ENCODE measurements at places on chromosomes 4 and X.

GRCh38 chr4:1626151-1626550 is 58.0 kb downstream of the FAM53A start:
- no peak for DNase-seq

GRCh38 chrX:57822398-57822797 is 87.9 kb downstream of the ZXDA start:
- DNase-seq = no peak

GRCh38 chr4:69038582-69038981 is 57.7 kb upstream of the UGT2B7 start:
- DNase-seq = no peak

DNA sequence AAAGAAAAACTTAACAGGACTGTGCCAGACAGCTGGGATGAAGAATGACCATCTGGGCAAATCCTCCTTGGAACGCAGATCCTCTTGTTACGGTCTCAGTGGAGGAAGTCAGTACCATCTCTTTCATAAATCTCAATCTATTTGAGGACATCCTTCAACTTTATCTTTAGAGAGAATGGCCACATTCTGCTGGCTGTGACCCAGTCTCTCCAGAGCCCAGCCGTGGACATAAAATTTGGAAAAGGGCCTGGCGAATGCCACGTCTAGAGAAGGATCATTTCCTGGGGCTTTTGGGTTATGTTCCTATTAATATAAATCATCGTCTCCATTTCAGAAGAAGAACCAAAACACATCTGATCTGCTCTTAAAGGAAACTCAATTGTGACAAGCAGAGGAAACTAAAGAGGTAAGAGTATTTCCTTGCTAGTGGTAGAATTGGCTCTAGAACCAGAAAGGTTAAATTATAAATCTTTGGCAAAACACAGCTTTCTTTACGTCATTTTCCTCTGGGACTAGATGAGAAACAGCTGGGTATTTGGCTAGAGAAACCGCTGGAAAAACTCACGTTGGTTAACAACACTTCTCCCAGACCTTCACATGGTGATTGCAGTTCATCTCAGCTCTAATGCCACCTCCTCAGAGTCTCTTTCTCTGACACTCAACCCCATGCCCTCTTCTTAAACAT is 164.7 kb downstream of the CHIC2 start:
- DNase-seq = no peak

GRCh38 chr4:67634741-67635140 is 66.2 kb downstream of the UBA6 start:
- DNase-seq = no peak

GRCh38 chr4:1176398-1177273 is 4.3 kb upstream of the SPON2 start:
- DNase-seq = no peak

DNA sequence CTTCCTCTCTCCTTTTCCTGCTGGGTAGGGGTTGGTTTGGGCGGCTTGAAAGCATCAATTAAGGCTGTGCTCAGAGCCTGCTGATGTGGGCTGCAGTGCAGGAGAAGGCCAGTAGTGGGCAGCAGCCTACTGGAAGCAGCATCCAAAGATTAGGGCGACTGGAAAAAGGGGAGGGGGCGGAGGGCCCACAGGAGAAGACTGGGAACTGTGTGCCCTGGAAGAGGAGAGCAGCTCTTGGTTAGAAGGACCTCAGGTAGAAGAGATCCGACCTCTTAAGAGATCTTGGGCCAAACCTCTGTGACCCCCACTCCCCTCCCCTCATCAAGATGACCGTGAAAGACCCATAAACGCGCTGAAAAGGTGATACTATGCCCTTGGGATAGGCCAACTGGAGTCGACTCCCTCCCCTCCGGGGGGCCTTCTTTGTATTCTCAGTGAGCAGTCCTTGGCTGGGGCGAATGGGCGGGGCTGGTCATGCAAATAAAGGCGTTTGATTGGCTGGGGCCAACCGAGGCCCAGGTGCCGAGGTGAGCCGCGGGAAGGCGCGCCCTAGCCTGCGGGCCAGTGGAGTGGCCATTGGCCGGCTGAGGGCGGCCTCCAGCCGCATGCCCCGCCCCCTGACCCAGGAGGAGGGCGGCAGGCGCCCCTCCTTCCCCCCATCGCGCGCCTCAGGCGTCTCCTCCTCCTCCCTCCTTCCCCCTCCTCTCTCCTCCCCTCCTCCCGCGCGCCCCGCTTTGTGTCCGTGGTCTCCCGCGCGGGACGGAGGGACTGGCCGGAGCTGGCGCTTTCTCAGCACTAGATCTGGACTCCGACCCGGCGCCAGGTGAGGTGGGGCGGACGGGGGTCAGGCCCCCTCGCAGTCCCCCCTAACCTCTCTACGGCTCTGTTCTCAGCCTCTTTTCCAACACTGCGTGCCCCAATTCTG is 10.1 kb downstream of the DLG3 start:
- peak; percentile 46 for DNase-seq

DNA sequence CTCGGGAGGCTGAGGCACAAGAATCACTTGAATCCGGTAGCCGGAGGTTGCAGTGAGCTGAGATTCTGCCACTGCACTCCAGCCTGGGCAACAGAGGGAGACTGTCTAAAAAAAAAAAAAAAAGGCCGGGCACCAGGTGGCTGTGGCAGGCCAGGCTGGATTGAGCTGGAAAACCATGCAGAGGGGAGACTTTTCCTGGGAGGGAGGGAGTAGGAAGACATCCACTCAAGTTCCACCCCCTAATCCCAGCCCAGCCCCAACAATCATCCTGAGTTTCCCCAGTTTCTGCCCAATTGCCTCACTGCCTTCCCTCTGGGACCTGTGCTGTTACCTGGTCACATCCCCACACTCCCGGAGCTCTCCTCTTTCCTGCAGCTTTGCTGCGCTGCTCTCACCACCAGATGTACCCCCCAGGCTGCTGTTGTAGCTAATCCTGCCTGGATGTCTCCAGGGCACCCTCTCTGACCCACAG is 9.0 kb upstream of the TSPYL2 start:
- no peak for DNase-seq

- DNase-seq = no peak
Observed at GRCh38 chr4:15147714-15148113, 145.4 kb downstream of the CPEB2 start.

DNA sequence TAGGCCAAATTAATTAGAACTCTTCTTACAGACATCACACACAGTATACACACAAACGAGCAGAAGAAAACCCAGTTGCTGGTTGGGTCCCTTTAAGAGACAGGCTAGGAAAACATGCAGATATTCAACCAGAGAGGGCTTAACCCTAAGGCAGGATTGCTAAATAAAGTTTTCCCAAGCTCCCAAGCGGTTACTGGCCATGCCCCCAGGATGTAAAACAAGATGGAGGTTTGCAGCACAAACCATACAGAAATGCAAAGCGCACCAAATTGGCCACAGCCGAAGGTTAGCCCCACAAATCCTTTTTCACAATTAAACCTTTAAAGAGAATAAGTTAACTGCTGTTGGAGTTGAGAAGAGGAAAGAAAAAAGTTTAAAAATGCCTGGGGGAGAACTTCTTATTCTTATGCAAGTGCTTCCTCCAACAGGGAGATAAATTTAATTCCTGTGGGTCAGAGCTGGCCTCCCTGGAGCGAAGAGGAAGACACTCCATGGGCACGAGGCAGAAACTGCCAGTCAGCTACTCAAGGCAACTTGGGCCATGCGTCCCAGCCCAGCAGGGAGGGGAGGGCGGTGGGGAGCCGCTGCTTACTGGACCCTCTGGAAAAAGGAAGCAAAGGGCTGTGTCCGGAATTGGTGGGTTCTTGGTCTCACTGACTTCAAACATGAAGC is 167.6 kb upstream of the ARSJ start:
- DNase-seq = no peak

DNA sequence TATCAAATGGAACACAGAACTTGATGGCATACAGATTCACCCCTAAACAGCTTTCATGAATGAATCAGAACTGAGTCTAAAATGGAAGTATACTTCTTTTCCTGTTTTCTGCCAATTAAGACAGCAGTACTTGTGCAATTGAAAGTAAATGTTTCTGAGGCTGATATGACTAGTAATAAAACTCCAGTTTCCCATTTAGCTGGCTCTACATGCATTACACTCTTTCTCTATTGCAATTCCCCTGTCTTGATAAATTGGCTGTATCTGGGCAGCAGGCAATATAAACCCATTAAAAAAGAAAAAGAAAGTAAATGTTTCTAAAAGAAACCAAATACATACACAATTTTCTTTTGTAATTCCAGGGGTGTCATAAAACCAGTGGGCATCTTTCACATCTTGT is 4.6 kb downstream of the NOA1 start:
- no peak for DNase-seq

- DNase-seq = peak; percentile 58
Observed at GRCh38 chr4:7206385-7206784, 14.0 kb downstream of the SORCS2 start.

Measured in urothelium cell line (cell line).